HCEC 1CT (cell line): ENCODE measurements at places on chromosomes 16 and 17.
A peak's percentile ranks its signal among the peaks of the same experiment; 100 is the strongest.

DNA sequence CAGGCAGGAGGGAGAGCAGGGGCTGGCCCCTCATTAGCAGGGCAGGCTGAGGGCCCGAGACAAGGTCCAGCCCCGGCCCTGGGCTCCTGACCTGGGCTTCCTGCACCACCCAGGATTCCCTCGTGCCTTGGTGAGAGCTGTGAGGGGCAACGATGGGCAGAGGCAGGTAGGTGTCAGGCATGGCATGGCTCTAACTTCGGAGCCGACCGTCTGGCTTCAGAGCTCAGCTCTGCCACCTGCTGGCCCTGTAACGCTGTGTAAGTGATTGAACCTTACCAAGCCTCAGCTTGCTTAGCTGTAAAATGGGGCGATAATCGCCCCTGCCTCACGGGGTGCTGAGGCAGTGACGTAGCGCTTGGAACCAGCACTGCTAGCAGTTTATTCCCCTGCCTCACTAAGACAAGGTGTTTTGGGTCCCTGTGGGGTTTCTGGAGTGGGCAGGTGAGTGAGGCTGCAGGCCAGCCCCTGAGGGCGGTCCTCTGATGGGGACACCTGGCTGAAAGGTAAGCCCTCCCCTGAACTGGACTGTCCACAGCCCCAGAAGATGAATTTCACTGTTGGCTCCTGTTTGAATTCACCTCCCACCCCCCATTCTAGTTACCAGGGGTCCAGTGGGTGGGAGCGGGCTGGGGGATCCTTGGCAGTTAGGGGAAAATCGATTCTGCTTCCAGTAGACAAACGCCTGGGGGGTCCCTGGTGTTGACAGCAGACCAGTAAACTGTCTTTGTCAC is 184.8 kb upstream of the GSE1 start:
- DNase-seq: no peak

DNA sequence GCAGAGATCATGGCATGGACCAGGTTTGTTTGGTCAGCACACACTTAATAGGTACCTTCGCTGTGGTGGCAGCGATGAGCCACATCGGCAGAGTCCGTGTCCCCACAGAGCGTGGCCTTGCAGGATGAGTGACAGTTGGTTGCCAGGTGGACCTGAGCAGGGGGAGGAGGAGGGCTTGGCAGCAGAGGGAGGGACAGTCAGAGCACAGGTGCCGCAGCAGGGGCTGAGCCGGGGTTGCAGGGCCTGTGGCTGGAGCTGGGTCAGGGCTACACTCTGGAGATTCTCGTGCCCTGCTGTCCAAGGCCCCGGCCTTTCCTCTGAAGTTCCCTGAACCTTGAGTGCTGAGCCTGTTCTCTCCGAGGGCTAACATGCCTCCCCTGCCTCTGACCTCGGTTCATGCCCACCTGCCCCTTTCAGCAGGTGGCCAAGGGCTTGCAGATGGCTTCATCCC is 24.8 kb downstream of the POLR3E start:
- no peak for DNase-seq

- DNase-seq: no peak
Measured at GRCh38 chr16:64695684-64696083, 426.2 kb downstream of the CDH11 start.

- no peak for DNase-seq
Measured at GRCh38 chr16:6143020-6143419, 1045.4 kb upstream of the EEF2KMT start.

DNA sequence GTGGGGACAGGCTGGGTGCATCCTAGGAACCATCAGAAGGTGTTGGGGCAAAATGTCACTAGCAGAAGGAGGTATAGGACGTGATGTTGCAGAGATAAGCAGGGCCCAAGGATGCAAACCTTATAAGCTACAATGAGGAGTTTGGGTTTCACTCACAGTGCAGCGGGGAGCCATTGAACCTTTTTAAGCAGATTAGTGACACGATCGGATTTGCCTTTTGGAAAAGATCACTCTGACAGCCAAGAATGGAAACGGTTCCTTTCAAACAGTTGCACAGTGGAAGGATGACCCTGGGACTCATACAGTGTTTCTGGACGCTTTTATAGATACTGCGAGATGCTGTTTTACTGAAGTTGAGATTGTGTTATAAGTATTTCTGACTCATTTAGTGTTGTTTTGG is 131.8 kb upstream of the CACNG3 start:
- DNase-seq: no peak

GRCh38 chr16:22324787-22325597 is 27.8 kb downstream of the POLR3E start:
- DNase-seq: no peak

GRCh38 chr17:67217446-67217845 is 27.6 kb downstream of the HELZ start:
- DNase-seq: no peak

GRCh38 chr16:73874324-73874723 is 422.3 kb upstream of the PSMD7 start:
- no peak for DNase-seq

GRCh38 chr17:56431736-56432135 is 161.8 kb upstream of the NOG start:
- no peak for DNase-seq

GRCh38 chr16:27238016-27238587 is 30.5 kb downstream of the NSMCE1 start:
- no peak for DNase-seq

- DNase-seq: no peak
Measured at GRCh38 chr17:49132699-49133364, at the start of gene B4GALNT2. Gene B4GALNT2 (plus strand): TSS chr17:49132769. CDS start chr17:49132793, 24 bp downstream.

DNA sequence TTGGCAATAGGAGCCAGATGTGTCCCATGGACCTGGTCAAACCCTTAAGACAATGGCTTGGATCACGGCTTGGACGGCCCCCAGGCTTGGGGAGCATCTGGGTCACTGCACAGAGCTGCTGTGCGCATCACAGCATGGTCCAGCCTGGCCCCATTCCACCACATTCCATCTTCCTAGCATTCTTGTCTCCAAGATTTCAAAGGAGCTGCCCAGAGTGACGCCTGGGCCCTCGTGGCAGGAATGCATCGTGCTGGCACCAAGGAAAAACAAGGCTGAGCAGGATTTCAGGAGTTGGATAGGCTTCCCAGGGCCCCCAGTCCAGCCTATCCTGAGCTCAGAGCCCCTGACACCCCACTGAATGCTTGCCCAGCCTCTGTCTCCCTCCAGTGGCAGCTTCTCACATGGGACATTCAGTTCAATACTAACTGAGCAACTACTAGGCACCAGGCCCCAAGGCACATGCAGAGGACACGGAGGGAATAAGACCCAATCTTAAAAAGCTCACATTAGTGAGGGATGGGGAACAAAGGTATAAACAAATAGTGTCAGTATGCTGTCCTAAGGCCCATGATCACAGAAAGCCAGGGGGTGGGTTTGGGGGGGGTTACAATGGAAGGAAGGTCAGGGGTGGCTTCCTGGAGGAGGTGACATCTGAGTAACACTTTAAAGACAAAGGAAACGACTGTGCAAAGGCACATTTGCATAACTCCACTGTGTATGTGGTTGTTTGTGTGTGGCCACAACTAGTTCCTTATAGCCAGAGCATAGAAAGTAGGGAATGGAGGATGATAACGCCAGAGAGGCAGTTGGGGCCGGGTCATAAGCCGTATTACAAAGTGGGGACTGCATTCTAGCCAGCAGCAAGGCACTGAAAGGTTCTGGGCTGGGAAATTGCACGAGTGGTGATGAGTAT is 34.1 kb downstream of the TK2 start:
- DNase-seq: peak; percentile 53
